Progenitor cell of endocrine pancreas (in vitro differentiated cells): ENCODE measurements at places on chromosomes 2 and 18.
A peak's percentile ranks its signal among the peaks of the same experiment; 100 is the strongest.

- DNase-seq = peak; percentile 16
- H3K4me3 ChIP-seq = no peak overlapping the region
- no peaks in the 10 kb centered on the region for H3K36me3 ChIP-seq
- no peak overlapping the region for H3K27ac ChIP-seq
These were observed 51.5 kb upstream of the DCC start for GRCh38 chr18:52288403-52289004.

DNA sequence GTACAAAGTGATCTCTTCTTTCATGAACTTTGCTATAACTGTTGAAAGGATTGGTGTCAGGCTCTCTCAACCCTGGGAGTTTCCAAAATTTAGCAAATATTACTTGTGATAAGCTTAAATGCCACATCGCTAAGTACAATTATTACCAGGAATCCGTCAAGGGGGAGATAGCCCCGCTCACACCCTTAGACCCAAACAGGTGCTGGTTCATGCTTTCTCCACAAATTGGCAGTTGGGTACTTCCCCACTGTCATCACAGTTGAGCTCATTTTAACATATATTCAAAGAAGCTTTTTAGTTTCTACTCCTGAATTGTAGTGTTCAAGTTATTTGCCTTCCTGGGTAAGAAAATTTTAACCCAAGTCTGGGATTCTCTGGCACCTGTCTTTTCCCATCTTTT, 29.8 kb upstream of the EPB41L5 start:
- no peaks in the 10 kb centered on the region for H3K27me3 ChIP-seq
- no peak overlapping the region for H3K4me3 ChIP-seq
- no peak overlapping the region for H3K27ac ChIP-seq

DNA sequence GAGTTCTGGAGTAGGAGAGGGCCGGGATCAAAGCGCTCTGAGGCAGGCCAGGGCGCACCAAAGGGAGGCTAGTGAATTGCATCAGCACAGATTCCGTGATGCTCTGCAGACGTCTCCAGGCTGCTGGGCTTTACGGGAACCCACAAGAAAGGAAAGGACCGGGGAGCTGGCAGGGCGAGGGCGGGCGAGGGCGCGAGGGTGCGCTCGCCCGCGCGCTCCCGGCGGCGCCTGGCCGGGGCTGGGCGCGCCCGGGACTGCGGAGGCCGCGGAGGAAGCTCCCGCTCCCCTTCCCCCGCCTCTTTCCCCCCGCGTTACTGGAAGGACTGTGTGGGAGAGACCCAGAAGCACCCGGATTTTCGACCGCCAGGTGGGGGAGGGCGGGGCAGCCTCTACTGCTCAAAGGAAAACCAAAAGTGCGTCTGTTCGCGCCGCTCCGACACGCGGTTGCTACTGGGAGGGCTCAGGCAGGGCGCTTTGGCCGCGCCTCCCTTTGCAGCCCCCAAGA, 2.4 kb upstream of the FOSL2 start:
- H3K27ac ChIP-seq = peak overlapping the region; percentile 93
- H3K27me3 ChIP-seq = peaks cover 24% of the 10 kb centered on the region
- DNase-seq = peak; percentile 54
- H3K36me3 ChIP-seq = no peaks in the 10 kb centered on the region

GRCh38 chr18:54506516-54507261, 84.4 kb upstream of the DYNAP start:
- no peak overlapping the region for H3K27ac ChIP-seq
- no peak for DNase-seq
- no peaks in the 10 kb centered on the region for H3K27me3 ChIP-seq
- H3K36me3 ChIP-seq = no peaks in the 10 kb centered on the region
- no peak overlapping the region for H3K4me3 ChIP-seq
